ENCODE measurements at places on chromosomes 3 and 15.

DNA sequence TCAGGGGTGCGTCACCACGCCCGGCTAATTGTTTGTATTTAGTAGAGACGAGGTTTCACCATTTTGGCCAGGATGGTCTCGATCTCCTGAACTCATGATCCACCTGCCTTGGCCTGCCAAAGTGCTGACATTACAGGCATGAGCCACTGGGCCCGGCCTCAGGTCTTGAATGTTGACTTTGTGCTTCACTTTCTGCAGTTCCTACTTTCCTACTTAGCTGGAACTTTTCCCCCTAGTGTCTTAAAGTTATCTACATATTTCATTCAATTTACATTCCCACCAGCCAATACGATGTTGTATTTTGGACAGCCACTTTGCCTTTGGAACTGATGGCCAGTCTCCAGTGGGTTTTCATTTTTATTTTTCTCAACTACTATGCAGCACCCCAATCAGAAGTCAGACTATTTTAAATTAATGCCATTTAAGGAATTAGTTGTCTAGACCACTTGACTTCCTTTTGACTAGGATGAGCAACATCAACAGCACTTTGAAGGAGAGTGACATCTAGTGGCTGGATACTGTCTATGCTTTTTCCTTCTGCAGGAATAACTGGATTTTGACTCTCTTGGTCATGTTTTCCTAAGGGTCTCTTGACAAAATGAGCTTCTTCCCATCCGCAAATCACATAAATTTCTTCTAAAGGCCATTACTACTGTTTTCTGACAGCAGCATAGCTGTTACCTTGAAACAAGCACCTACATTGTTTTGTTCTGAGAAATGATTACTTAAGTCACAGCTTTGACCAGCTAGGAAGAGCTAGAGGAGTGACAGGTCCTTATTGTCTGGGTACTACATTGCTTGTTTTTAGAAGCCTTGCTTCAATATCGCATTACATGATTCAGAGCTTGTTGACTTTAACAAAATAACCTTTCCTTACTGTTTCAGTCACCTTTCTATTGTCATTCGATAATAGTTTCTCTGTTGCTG is 140.2 kb downstream of the ITPR1 start:
- DNase-seq: no peak

DNA sequence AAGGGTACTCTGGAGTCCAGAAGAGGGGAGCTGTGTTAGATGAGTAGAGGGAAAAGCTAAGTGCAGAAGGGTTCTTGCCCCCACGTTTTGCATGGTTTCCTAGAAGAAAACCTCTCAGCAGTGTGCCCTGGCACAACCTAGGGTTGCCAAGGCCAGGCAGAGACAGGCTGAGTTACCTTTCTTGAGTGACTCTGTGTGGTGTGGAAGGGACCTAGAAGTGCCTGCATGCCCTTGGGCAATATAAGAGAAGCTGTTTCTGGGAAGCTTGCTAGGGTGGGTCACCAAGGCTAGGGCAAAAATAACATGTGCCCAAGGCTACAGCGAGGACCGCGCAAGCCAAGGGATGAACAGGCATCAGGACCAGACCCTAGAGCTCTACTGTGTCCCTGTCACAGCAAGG is 3.4 kb upstream of the SAMD7 start:
- DNase-seq: no peak

- DNase-seq: no peak
Observed at GRCh38 chr3:154164387-154164786, 43.2 kb downstream of the ARHGEF26 start.

DNA sequence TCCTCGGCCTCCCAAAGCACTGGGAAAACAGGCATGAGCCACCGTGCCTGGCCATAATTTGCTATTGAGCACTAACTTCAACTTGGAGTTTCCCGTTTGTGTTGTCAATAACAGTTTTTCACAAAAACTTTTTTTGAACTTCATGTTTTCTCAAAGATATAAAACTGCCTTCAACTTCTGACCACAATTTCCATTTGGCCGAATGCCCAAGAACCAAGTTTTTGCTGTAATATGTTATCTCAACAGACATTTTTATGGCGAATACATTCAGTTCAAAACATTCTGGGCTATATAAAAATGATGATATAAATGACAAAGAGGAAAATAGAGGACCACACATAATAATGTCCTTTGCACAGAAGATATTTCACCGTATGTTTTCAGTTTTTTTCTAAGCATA is 56.4 kb downstream of the NEDD4 start:
- no peak for DNase-seq

DNA sequence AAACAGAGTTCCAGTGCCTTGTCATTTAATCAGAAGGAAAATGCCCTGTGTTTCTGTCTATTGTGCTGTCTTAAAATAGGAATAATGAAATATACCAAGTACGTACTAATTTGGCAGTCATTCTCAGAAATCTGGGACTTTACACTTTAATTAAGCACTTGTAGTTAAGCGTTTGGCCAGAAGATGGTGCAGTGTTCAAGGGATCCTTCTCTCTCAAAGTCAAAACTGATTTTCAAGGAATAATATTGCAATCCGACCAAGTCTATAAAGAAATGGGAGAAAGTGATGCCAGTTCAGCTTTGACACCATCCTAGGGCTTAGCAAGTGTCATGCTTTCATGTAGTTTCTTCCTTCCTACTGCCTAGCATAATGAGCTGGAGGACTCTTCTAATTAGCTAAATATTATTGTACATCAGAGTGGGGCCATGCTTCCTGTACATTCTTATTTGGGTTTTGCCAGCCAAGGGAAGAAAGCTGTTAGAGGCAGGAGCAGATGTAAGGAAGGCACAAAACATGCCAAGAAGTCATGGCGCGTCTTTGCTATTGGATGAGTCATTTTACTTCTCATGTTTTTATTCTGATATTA is 64.8 kb downstream of the SAMMSON start:
- no peak for DNase-seq

- no peak for DNase-seq
Observed at GRCh38 chr15:100570275-100570674, 31.7 kb downstream of the LINS1 start.

DNA sequence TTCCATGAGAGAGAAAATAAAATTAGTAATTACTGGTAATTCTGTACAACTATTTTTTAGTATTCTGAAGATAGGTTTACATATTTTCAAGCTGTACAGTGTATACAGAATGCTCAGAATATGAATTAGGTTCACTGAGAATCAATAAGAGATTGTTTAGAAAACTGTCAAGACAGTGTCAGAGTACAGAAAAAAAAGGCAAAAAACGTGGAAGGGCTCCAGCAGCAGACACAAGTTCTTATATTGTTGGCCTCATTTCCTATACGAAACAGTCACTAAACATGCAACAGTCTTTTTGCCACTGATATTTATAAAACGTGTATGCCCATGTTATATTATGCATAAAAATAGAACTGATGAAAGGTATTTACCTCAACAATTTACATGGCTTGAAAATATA is 103.9 kb downstream of the ISL2 start:
- DNase-seq: no peak

GRCh38 chr3:88267847-88268246 is 118.1 kb downstream of the C3orf38 start:
- no peak for DNase-seq

DNA sequence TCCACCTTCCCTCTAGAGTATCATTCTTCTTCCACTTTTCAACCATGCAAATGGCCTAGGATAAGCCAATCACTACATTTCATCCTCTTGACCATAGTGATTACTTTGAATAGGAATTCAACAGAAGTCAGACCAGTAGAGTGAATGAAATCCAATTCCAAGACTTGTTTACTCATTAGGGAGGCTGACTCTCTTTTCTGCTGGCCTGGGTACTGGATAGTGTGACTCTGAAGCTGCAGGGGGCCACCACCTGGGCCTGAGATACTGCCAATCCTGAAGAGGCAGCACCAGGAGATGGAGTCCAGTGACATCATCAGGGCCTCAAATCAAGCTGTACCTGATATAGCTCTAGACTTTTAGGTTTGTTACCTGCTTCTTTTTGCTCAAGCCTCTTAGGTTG is 7.0 kb upstream of the FSTL1 start:
- DNase-seq: no peak

DNA sequence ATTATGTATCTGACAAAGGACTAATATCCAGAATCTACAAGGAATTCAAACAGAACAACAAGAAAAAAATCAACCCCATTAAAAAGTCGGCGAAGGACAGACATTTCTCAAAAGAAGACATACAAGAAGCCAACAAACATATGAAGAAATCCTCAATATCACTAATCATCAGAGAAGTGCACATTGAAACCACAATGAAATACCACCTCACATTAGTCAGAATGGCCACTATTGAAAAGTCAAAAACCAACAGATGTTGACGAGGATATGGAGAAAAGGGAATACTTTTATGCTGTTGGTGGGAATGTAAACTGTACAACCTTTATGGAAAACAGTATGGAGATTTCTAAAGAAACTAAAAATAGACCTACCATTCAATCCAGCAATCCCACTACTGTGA is 233.1 kb upstream of the PLSCR5 start:
- DNase-seq: no peak

GRCh38 chr3:175526609-175527280 is 667.6 kb downstream of the NAALADL2 start:
- DNase-seq: no peak

GRCh38 chr3:35291471-35292236 is 347.7 kb upstream of the ARPP21 start:
- no peak for DNase-seq

- no peak for DNase-seq
Observed at GRCh38 chr15:57069423-57069822, 151.0 kb downstream of the TCF12 start.

GRCh38 chr15:68789534-68790241 is 31.0 kb downstream of the ANP32A start:
- no peak for DNase-seq

All from activated CD8-positive, alpha-beta memory T cell treated with anti-CD3 and anti-CD28 coated beads for 1 hour (primary cell).